Fibroblast of skin of left quadriceps (primary cell): ENCODE measurements at places on chromosomes 7 and 10.

GRCh38 chr7:24896031-24896501 is 83.9 kb downstream of the OSBPL3 start:
- no peak for DNase-seq

GRCh38 chr10:104084482-104085142 is 1.1 kb downstream of the COL17A1 start:
- DNase-seq: no peak

DNA sequence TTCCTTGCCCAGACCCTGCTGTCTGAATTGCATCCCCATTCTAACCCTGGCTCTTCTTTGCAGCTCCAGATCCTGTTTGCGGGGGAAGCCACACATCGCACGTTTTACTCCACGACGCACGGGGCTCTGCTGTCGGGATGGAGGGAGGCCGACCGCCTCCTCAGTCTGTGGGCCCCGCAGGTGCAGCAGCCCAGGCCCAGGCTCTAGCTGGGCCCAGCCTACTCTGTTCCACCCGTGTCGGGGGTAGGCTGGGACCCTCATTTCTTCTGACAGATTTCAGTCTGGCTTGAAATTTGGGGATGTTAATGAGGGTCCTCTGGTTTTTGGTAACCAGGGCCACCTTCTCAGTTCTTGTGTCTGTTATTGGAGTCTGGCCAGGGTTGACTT is 2.7 kb upstream of the MTG1 start:
- DNase-seq: no peak

DNA sequence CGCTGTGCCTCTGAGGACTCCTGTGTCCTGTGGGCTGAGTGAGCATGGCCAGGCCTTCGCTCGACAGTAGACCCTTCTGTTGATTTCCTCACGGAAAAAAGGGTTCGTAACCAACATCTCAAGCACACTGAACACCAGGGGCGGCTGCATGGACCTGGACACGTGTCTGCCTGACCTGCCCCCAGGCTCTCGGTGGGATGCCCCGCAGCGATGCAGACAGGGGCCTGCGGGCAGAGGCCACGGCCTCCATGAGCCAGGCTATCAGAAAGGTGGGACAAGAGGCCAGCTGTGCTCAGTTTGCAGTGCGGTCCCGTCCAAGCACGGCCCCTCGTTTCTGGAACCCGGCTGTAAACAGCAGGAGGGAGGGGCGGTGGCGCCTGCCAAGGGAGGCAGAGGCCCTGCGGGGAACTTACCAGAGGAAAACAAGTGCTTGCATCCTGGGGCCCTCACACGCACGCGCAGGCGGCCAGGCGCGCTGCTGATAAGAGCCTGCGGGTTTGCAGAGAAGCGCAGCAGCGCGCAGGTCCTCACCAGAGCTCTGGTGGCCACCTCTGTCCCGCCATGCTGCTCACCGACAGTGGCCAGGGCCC is 10.6 kb downstream of the GPR146 start:
- no peak for DNase-seq

DNA sequence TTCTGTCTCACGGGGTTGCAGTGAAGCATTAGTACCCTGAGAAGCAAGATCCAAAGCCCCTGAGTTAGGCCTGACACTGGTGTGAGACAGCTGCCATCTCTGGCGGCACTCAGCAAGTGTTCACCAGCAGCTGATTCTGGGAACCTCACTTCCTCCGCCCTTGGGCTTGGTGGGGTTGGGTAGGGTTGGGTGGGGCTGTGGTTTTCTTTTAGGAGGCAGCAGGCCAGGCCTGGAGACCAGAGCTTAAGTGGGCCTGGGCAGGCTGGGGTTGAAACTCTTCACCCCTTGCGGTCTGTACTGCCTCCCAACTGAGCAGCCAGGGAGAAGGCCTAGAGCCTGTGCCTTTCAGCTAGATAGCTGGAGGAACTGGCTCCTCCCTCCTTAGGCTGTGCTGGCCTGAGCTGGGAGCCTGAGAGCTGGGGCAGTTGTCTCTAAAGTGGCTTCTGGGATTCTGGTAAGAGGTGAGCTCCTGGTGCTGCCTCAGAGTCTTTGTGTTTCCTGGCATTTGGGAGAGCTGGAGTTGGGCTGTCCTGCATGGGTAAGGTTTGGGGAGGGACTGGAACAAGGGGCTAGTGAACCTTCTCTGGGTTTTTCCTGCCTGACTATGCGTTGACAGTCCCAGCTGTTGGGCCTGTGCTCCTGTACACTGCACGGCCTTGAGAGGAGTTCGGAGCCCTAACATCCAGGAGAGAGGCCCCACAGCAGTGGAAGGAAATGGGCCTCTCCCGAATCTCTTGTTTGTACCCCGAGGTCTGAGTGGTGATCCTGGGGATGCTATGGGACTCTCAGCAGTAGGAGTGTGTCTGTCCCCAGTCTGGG is 5.1 kb downstream of the TSPAN14 start:
- no peak for DNase-seq

DNA sequence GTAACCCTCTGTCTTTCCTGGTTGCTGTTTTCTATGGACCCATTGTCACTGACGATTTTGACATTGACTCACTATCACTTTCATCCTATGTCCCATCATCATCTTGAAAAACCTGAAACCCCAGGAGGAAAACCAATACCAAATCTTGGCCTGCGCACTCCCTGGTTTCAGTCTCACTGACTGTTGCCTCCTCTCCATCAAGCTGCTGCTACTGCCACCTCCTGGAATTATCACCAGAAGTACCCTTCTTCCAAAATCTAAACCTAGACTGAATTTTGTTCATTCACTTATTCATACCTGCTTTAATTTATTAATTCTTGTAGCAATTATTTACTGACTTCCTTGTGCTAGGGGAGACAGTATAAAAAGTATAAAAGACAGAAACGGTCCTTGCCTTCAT is 44.5 kb upstream of the ACBD5 start:
- DNase-seq: no peak

DNA sequence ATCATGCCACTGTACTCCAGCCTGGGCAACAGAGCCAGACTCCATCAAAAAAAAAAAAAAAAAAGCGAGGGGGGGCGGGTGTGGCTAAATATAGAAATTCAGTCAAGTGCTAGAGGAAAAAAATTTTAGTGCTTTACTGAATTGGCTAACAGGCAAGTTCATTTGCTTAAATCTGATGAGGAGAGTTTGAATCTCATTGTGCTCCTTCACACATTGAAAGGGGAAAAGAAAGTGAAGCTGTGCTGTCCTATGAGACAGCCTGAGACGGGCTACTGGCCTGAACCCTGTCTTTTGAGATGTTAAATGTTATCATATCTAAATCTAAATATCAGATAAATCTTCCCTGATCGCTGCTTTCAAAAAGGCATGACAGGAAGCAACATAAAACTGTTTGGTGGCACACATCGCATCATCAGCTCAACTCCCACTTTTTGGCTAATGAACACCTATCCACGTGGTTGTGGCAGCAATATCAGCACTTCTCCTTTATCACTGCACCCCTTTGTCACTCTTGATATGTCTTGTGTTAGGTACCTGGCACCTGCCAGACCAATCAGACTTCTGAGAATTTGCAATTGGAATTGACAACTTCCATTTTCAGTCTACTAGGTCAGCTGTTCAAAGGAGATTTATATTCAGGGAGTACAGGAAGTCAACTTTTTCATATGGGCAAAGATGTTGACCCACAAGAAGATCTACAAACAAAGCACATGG is 14.0 kb upstream of the IFIT1B start:
- no peak for DNase-seq

- DNase-seq: no peak
Observed at GRCh38 chr7:71787513-71787912, 624.6 kb downstream of the CALN1 start.

GRCh38 chr7:117202511-117202910 is 120.3 kb downstream of the WNT2 start:
- no peak for DNase-seq

DNA sequence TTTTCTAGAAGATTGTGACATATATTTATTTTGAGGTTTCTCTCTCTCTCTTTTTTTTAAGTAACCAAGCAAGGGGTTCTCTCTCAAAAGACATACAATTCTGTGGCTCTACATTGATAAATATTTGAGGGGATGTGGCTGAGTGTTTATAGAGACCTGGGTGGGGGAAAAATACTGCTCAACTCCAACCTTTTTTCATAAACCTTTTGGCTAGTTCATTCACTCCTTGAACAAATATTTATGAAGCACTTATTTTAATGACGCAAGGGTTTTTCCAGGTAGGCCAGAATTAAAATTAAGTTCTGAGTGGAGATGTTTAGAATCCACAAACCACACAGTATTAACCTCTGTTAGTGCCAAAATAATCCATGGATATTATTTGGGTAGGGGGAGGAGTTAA is 100.2 kb downstream of the PTPRE start:
- no peak for DNase-seq

GRCh38 chr7:32588657-32589056 is 93.4 kb downstream of the AVL9 start:
- DNase-seq: peak; percentile 43

- DNase-seq: peak; percentile 31
Observed at GRCh38 chr7:158740657-158741293, 36.2 kb upstream of the NCAPG2 start.
